Stimulated activated CD4-positive, alpha-beta T cell treated with anti-CD3 and anti-CD28 coated beads, Interleukin-4, amount 100 ng/mL, for 1 hour (primary cell): ENCODE measurements at places on chromosomes 4 and X.

- DNase-seq: no peak
Observed at GRCh38 chr4:121829511-121829910, 5.8 kb upstream of the CCNA2 start.

GRCh38 chr4:140865253-140866217, 109.3 kb upstream of the TBC1D9 start:
- DNase-seq: no peak

- DNase-seq: no peak
Observed at GRCh38 chr4:180169394-180169793, 2073.8 kb upstream of the TENM3 start.

DNA sequence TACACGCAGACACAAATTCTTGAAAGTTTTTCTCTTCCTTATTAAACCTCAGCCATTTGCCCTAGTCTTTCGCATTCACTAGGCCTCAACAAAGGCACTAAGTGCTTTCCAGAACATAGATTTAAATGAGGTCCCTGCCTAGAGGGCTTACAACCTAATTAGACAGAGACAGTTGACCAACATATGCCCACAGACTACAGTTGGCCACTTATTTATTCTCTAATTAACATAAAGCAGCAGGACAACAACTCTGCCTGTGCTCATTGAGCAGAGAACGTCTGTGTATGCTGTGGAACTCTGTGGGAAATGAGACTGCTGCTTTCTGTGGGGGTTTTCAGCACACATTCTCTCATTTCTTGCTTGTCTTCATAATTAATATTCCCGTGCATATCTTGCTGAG, 303.0 kb upstream of the TACR3 start:
- no peak for DNase-seq

GRCh38 chrX:124217304-124218251, 114.9 kb upstream of the TEX13D start:
- peak; percentile 51 for DNase-seq

DNA sequence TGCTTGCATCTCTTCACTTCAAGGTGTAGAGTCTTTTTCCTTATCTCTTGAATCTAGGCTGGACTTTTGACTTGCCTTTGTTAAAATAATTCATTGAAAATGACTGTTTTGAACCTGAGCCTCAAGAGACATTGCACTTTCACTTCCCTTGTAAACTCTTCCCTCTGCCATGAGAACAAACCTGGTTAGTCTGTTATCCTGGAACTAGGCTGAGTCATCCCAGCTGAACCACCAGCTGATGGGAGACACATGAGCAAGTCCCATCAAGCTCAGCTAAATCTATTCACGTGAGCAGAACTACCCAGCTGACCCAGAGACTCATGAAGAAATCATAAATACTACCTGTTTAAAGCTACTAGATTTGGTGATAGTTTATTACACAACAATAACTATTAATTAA, 202.3 kb upstream of the CENPE start:
- DNase-seq: no peak

GRCh38 chr4:128228845-128229795, 58.5 kb downstream of the PGRMC2 start:
- no peak for DNase-seq

GRCh38 chrX:13258052-13258444, 61.8 kb downstream of the ATXN3L start:
- DNase-seq: no peak

- DNase-seq: no peak
Observed at GRCh38 chrX:71632923-71633657, 14.8 kb upstream of the CXCR3 start.

GRCh38 chr4:108453366-108453765, 167.0 kb upstream of the RPL34 start:
- no peak for DNase-seq

DNA sequence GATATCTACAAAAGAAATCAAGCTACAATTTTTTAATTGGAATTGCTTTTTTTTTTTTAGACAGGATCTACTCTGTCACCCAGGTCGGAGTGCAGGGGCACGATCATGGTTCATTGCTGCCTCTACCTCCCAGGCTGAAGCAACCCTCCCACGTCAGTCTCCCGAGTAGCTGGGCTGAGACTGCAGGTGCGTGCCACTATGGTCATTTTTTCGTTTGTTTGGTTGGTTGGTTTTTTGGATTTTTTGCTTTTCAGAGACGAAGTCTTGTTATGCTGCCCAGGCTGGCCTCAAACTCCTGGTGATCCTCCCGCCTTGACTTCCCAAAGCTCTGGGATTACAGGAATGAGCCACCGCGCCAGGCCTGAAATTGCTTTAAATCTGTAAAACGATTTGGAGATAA, 15.6 kb downstream of the RGN start:
- no peak for DNase-seq

DNA sequence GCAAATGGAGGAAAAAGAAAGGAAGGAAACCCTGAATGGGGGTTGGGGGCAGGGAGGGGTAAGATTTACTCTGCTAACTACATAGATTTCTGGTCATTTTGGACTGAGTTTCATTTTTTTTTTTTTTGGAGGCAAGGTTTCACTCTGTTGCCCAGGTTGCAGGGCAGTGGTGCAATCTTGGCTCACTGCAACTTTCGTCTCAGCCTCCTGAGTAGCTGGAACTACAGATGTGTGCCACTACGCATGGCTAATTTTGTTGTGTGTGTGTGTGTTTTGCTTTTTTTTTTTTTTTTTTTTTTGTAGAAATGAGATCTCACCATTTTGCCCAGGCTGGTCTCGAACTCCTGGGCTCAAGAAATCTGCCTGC, 223.5 kb downstream of the APBB2 start:
- no peak for DNase-seq

DNA sequence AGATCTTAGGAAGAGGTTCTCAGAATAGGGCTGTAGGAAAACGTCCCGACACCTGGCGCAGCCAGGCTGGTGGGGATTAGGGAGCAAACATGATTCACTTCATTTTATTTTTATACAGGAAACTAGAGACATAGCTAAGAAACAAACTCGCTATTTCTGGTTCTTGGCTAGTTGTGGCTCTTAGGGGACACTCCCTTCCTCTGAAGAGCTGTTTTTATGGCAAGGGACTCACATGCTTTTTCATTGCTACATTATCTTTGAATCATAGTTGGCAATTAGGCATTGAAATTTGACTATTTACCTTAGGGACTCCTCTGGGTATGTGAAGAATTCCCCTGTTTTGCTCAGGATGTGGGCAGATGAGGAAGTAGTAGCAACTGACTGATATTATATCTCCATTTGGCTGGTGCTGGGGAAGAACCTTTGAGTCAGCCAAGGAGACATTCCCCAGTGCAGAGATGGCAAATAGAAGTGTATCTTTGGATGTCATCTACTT, 174.5 kb downstream of the SMIM20 start:
- no peak for DNase-seq

GRCh38 chrX:129650183-129650689, 4.5 kb downstream of the APLN start:
- DNase-seq: no peak

- no peak for DNase-seq
Observed at GRCh38 chr4:106186201-106186600, 129.8 kb downstream of the TBCK start.

DNA sequence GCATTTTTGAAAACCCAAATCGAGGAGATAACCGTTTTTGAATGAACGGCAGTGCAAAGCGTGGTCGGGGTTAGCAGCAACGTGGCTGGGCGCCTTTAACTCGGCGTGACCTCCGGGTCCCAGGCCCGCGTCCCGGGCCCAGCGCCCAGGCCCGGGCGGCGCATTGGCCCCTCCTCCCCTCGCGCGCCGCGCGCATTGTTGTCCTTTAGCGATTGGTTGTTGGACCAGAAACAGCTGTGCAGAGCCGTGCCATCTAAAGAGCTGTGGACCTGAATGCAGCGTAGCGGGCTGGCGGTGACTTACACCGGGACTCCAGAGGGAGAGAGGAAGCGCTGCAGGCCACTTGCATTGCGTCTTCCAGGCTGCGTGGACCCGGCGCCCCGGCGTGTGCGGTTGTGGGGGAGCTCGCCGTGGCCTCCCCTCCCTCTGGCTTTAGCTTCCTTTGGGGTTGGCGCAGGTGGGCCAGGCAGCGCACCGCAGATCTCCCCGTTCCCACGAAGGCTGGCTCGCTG, at the start of gene STOX2:
Gene STOX2, plus strand, starts transcription at position 227 of the 512 bp plus-strand sequence. CDS start 1,484 bp downstream, outside the sequence.
- DNase-seq: peak; percentile 6

DNA sequence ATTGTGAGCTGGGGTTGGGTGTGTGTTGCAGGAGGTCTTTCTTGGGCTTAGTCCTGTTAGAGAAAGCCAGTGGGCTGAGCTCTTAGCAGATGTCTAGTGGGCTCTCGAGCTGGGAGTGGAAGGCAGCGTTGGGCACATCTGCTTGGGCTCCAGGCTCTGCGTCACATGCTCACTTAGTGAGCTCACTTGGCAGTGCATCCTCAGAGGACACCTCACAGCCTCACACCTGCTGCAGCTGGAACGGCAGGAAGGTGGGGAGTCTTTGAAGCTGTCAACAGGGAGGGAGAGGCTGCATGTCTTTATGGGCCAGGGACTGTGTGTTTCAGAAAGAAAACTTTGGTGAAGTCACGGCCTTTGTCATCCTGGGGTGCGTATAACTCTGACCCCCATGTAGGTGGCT, 82.2 kb downstream of the PSAPL1 start:
- no peak for DNase-seq

DNA sequence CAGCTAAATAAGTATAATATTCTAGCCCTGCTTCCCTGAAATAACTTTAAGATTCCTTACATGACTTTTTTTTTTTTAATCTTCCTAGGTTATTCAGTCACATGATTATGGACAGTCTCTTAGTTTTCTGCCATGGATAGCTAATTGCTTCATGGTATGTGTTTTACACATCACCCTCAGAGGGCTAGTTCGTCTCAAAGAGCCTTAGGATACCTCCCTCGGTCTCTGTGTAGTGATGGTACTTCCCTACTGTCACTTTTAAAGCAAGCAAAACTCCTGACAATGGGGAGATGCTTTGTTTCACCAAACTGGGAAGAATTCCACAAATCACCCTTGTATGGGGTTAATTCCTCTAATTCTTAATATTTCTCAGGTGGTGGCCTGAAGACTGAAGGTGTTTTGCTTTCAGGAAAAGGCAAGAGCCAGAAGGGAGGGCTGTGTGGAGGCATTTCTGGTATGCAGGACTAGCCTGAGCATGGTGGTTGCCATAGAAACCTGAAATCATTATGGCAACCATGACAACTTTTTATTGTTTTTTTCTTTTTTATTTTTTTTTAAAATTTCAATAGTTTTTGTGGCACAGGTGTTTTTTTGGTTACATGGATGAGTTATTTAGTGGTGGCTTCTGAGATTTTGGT, 70.4 kb downstream of the BEX3 start:
- DNase-seq: no peak

GRCh38 chr4:89368861-89369260, 61.3 kb upstream of the GPRIN3 start:
- no peak for DNase-seq

DNA sequence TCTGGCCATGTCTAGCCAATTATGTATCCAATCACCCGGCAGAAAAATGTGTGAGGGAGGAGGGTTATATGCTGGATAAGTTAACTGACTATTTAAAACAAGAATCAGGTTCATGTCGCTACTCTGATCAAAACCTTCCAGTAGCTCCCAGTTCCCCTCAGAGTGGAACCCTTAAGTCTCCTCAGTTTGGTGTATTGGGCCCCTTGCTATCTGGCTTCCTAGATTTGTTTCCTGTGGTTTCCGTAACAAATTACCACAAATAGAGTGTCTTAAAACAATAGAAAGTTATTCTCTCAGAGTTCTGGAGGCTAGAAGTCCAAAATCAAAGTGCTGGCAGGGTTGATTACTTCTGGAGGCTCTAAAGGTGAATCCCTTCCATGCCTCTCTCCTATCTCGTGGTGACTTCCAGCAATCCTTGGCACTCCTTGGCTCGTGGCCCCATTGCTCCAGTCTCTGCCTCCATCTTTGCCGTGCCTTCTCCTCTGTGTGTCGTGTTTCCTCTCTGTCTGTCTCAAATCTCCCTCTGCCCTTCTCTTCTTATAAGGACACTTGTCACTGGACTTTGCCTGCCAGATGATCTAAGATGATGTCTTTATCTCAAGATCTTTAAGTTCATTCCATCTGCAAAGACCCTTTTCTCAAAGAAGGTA, 10.5 kb upstream of the ENPP6 start:
- no peak for DNase-seq

GRCh38 chrX:36683507-36683906, 324.7 kb upstream of the FAM47C start:
- no peak for DNase-seq

GRCh38 chr4:2263926-2264321, 2.0 kb upstream of the MXD4 start:
- no peak for DNase-seq

DNA sequence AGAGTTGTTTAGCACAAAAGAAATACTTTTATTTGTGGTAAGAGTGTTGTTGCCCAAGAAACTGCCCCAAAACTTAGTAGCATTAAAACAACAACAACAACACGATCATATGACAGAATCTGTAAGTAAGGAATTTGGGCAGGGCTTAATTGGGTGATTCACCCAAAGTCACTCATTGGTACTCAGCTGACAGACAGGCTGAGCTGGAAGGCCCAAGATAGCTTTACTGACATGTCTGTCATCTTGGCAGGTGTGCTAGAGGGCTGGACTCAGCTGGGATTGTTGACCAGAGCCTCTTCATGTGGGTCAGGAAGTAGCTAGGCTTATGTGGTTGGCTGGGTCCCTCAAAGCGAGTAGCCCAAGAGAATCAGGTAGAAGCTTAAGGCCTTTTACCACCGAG, 52.3 kb downstream of the KIAA0232 start:
- DNase-seq: no peak

- no peak for DNase-seq
Observed at GRCh38 chrX:123277347-123277746, 93.3 kb downstream of the GRIA3 start.

DNA sequence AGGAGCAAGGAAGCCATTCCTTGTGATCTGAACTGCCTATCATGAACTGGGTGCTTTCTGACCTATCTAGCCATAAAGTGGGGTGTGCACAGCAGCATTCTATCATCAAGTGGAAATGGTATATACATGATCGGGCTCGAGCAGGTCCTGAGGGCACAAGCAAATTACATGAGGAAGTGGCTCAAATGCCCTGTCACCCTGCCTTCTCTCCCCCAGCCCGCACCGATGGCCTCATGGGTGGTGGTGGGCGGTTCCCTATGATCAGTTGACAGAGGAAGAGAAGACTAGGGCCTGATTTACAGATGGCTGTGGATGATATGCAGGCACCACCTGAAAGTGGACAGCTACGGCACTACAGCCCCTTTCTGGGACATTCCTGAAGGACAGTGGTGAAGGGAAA, 46.3 kb upstream of the BCLAF3 start:
- DNase-seq: no peak

DNA sequence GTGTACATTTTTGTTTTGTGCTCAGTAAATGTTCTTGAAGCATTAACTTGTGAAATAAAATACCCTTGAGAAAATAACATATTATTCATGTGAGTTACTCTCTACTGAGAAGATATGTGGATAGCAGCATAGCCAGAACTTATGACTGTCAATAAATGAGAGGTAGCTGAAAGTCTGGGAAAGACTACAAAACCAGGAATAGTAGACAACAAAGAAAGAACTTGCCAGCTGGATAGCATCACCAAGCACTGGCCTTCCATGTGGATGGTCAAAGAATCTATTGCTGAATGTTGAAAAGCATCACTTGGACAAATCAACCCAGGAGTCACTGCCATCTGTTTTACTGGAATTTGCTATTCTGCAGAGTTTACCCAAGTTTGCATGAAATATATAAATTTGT, 650.0 kb upstream of the HTR2C start:
- DNase-seq: no peak

- no peak for DNase-seq
Observed at GRCh38 chr4:153490985-153491483, 24.9 kb downstream of the TMEM131L start.
